Activated naive CD8-positive, alpha-beta T cell treated with anti-CD3 and anti-CD28 coated beads for 36 hours (primary cell): ENCODE measurements at places on chromosomes 1 and 21. TPM values are rescaled to one million over a fixed set of nuclear protein-coding genes. Genes with fewer than 3 reads are reported as not detected.

GRCh38 chr1:169009666-169010065 is 96.8 kb upstream of the ATP1B1 start:
- no peaks in the 10 kb centered on the region for H3K36me3 ChIP-seq
- H3K27ac ChIP-seq: no peak overlapping the region
- peaks cover 5% of the 10 kb centered on the region for H3K4me1 ChIP-seq
- peaks cover 5% of the 10 kb centered on the region for H3K27me3 ChIP-seq
- no peak for DNase-seq

DNA sequence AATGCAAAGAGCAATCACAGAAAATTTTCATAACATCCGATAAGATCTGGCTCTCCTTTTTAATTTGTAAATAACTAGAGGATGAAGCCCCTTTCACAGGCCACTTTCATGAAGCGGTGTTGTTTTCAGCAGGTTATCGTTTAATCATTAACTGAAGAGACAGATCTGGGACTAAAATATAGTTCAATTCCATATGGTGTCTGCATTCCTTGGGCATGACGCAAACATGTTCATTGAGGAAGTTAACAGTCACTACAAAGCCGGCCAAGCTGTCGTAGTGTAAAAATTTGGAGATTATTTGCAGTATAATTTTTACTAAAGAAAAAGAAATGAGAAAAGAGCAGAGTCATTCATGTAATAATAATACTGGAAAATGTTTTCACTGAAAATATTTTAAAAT is 565.2 kb upstream of the ADAMTS5 start:
- no peak overlapping the region for H3K27ac ChIP-seq
- H3K36me3 ChIP-seq: no peaks in the 10 kb centered on the region
- no peaks in the 10 kb centered on the region for H3K27me3 ChIP-seq
- no peaks in the 10 kb centered on the region for H3K4me1 ChIP-seq

DNA sequence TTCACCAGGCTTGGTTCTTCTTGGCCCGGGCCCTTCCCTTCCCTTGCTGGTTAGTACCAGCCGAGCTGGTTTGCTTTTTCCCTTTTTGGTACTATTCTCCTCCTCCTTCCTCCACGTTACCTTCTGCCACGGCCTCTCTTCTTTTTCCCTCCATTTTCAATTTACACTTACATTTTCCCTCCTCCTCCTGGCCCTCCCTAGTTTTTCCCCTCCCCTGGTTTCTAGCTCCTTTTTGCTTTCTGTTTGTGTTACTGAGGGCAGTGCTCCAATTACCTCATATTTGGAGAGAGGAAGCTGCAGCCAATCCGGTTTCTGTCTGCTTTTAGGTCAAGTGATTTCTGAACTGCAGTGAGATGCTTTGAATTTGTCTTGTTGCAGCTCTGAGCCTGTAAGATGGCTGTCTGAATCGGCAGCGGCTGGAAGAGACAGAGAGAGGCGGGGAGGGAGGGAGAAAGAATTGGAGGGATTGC is 63.7 kb downstream of the MACF1 start:
- peaks cover 62% of the 10 kb centered on the region for H3K4me1 ChIP-seq
- no peak for DNase-seq
- H3K27me3 ChIP-seq: no peaks in the 10 kb centered on the region
- peak overlapping the region; percentile 59 for H3K4me3 ChIP-seq

Gene FMO2
- total RNA-seq: not detected

Gene CNIH4
- total RNA-seq: 48.5 TPM

Gene KCNC4
- 8.0 TPM for total RNA-seq

Gene TIAM1
- total RNA-seq: 28.2 TPM

GRCh38 chr1:60930130-60930529 is 152.2 kb upstream of the NFIA start:
- H3K27ac ChIP-seq: no peak overlapping the region
- no peak for DNase-seq
- H3K4me1 ChIP-seq: no peaks in the 10 kb centered on the region
- no peak overlapping the region for H3K4me3 ChIP-seq
- no peaks in the 10 kb centered on the region for H3K27me3 ChIP-seq
- H3K36me3 ChIP-seq: no peaks in the 10 kb centered on the region

DNA sequence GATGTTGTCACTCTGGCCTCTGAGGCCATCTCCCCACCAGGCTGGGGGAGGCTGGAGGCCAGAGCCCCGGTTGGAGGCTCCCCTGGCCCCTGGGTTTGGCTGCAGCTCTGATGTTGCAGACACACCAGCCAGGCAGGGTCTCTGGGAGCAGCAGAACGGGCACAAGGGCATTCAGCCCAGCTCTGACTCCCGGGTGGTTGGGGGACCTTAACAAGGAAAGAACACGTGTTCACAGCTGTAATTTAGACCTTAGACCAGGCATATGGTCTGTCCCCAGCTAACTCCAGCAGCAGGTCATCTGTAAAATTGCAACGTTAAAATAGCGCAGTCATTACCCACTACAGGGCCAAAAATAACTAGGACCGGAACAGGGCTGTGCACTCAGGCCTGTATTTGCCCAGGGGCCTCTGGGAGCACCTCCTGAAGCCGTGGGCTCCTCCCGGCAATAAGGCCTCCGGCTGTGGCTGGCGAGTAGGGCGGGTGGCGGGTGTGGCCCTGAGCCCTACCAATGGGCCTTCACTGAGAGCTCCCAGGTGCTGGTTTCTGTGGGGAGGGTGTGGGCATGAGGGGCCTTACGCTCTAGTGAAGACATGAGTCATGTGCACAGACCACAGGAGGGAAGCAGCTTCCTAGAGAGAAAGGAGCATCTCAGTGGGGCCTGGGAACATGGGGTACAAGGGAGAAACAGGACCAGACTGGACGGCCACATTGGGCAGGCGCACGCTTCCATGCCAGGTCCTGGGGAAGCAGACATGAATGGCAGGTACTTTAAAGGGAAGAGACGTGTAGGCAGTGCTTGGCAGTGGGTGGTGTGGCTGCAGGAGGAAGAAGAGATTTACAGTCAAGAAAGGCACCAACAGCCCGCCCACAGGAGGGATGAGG is 6.1 kb downstream of the LDLRAP1 start:
- H3K4me3 ChIP-seq: peak overlapping the region; percentile 69
- no peaks in the 10 kb centered on the region for H3K27me3 ChIP-seq
- peaks cover 85% of the 10 kb centered on the region for H3K4me1 ChIP-seq
- peaks cover 7% of the 10 kb centered on the region for H3K36me3 ChIP-seq
- peak; percentile 92 for DNase-seq
- H3K27ac ChIP-seq: peak overlapping the region; percentile 95
